Cerebellum (tissue), 4 donors: ENCODE measurements at places on chromosomes 4 and X. TPM values are rescaled to one million over a fixed set of nuclear protein-coding genes. Genes with fewer than 3 reads are reported as not detected.

DNA sequence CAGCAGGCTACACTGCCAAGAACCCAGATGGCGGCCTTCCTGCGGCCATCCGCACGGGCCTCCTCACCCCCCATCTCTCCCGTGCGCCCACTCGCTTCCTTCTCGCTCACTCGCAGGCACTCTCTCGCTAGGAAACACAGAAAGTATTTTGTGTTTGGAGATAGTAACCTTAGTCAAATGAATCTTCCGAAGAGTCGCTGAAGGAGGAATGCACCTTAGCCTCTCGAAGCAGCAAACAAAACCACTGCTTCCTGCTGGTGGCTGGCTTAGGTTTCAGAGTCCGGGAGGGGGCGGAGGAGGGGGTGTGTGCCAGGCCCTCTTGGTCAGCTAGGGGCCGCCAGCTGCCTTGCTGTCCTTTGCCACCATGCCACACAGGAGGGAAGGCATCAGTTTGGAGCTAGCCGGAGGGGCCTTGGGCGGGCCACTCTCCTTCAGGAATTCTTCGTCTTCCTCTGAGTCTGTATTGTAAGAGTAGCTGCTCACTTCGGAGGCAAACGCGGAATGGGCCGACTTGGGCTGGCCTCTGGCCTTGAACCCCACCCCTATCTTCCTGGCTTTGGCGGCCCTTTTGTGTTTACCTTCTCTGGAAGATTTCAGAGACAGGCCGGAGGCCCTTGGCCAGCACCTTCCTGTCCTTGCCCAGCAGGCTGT is 73.2 kb upstream of the UCP1 start:
- DNase-seq, result peak; percentile 76

GRCh38 chr4:100962698-100963097 is 384.6 kb downstream of the PPP3CA start:
- DNase-seq, result no peak

DNA sequence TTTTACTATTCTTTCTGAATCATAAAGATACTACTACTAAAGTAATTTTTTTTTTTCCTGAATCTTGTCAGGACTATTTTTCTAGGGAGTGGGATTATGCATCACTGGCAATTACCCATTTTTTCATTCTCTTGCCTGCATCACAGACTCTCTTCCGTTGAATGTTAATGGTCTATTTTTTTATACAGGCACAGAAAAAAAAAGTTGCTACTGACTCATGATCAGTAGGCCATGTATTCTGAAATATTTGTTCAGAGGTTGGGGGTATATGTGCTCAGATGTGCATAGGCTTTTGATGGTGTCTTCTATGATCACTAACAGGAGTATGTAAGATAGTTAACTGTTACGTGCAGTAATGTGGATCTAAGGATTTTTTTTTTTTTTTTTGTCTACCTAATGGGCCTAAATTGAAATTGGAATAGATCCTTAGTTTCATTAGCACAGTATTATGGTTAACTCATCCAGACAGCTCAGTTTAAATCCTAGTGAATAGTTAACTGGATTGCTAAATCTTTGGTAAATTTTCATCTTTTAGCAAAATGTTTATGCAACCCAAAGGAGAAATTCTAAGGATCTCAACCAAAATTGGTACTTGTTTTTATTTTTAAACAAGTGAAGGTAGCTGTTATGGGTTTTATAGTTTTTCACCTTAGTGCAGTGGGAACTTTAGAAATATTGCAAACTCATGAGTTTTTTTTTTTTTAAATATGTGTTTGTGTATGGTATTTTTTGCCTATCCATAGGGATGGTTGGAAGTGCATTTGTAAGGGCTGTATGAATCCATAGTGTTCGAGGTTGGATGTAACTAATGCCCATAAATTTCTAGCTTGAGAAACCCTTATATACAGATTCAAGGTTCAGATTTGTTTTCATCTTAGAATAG is 12.1 kb downstream of the BMP2K start:
- DNase-seq, result no peak

STOX2 gene
- total RNA-seq, result 44.2 TPM

PPID gene
- 18.8 TPM for total RNA-seq
